ENCODE measurements at places on chromosomes 4 and X. TPM values are rescaled to one million over a fixed set of nuclear protein-coding genes. Genes with fewer than 3 reads are reported as not detected.
A peak's percentile ranks its signal among the peaks of the same experiment; 100 is the strongest.

GRCh38 chrX:24956828-24957227 is 58.9 kb downstream of the ARX start:
- DNase-seq = peak; percentile 17

Gene ETNPPL
- not detected for total RNA-seq

Gene CDX4
- total RNA-seq = not detected

Gene TLR1
- total RNA-seq = 3.2 TPM

DNA sequence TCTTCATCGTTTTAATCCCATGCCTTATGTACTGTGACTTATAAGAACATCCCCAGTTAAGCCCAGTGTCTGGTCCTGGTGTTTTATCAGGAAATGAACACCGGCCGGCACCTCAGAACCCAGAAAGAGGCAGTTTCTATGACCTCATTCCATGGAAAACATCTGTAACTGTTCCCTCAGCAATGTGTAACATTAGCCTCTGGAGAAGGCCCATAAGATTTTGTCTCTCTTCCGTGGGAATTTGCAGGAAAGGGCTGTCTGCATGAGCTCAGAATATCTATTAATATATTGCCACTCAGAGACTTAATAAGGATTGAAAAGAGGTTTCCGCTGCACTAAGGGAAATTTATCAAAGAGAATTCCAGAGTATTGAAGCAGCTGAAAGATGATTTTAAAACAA is 3.1 kb upstream of the TCEANC start:
- peak; percentile 54 for DNase-seq

- no peak for DNase-seq
Measured at GRCh38 chrX:56314334-56314733, 82.2 kb downstream of the KLF8 start.

Gene NAP1L3
- 12.4 TPM for total RNA-seq

DNA sequence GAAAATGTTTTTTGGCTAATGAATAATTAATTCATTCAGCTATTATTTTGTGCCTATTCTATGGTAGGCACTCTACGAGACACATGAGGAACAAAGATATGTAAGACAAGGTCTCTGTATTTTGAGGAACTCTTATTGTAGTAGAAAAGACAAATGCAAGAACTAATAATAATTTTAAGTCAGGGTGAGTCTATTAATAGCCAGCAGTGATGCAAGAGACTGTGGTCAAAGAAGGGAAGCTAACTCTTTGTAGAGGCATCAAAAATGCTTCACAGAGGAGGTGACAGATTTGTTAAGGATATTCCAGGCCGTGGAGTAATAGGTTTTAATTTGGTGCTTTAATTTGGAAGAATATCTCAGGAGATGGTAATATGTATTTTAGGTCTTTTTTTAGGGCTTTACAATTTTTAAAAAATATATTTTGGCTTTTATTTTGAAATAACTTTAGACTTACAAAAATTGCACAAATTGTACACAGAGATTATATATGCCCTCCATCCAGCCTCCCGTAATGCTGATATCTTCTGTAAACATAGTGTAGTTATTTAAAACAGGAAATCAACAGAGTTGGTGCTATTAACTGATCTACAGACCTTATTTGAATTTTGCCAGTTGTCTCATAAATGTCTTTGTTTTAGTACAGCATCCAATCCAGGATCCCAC is 48.1 kb downstream of the DCLK2 start:
- peak; percentile 70 for DNase-seq

DNA sequence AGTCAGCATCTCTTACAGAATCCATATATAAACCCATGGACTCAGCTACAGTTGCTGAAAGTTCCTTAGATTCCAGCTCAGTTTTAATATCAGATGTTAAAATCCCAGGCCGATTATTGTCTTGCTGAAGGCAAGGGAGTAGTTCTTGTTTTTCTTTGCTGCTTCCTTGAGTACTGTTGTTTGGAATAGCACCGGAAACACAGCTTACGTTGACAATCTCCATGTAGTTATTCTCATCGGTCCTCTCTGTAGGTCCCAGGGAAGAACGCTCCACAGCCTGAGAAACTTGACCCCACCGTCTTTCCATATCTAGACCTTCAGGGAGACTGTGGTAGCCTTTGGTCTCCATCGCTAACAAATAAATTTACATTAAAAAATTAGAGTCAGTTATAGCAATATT is 5.7 kb downstream of the NR3C2 start:
- no peak for DNase-seq

GRCh38 chr4:139170932-139171331 is 6.1 kb downstream of the ELF2 start:
- no peak for DNase-seq

GRCh38 chr4:80422727-80423404 is 87.3 kb downstream of the CFAP299 start:
- DNase-seq = no peak

Gene F8A3
- 0.72 TPM for total RNA-seq

GRCh38 chr4:24489870-24490269 is 94.5 kb downstream of the DHX15 start:
- DNase-seq = peak; percentile 53

- peak; percentile 32 for DNase-seq
Measured at GRCh38 chrX:31227250-31227649, 155.4 kb upstream of the FTHL17 start.

DNA sequence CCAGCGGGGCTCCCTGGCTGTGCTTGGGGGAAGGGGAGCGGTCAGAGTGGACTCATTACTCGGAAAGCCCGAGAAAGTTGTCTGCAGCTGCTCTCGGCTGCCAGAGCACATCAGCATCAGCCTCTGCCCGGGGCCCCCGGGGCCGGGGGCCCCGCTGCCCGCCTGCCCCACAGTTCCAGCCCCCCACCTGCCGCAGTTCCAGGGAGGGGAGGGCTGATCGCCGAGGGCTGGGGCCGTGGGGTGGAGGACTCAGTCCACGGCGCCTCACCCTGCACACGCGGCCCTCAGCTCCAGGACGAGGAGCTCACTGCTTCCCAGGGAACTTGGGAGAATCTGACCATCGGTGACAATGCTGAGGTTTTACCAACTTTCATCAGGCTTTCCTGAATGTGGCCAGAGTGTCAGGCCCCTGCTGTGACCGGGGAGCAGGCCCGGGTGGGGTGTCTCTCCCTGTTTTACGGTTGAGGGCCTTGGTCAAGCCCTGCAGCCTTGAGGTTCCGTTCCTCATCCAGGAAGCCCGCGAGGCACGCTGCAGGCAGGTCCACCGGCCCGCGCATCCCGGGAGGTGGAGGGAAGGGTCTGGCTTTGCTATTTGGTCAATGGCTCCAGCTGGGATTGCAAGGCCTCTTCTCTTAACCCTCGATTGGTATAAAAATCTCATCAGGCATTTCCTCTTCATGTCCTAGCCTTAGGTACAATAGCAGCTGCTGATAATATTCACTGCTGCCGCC is 57.2 kb downstream of the CPZ start:
- no peak for DNase-seq

- DNase-seq = peak; percentile 46
Measured at GRCh38 chrX:129360175-129360574, 163.1 kb downstream of the SMARCA1 start.

- no peak for DNase-seq
Measured at GRCh38 chrX:13029637-13029886, 14.9 kb downstream of the FAM9C start.

DNA sequence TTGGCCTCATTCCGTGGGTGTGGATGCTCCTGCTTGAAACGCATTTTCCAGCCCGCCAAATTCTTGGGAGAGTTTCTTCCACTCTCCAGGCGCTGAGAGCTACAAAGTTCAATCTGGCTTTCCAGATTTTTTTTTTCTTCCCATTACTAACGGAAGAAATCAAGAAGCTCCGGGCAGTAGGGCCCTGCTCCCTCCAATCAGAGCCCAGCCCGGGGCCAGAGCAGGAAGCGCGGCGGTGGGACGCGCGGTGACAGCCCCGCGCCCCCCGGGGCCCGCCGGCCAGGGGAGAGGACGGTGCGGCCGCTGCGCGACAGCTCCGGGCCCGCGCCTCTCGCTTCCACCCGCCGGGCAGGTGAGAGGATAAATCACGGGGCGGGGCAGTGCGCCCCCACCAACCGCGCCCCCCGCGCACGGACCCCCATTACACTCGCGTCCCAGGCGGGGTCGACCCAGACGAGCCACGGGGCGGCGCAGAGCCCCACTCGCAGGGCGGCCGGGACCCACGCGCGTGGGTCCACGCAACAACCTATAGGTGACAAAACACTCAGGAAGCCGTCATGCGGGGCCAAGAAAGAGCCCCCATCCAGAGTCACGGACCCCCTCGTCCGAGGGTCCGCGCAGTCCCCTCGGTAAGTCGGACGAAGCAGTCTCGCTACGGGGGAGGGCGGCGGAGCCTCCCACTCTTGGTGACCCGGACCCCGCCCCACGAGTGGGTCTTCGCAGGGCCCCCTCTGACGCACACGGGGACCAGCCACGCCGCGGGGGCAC is 868 bp downstream of the AFAP1 start:
- DNase-seq = peak; percentile 70

- DNase-seq = no peak
Measured at GRCh38 chrX:19790829-19791228, 96.6 kb downstream of the SH3KBP1 start.

Gene LETM1
- 51.1 TPM for total RNA-seq

Gene GPC3
- 16.4 TPM for total RNA-seq

- no peak for DNase-seq
Measured at GRCh38 chr4:81754169-81754568, 282.5 kb upstream of the RASGEF1B start.

- no peak for DNase-seq
Measured at GRCh38 chr4:24845132-24845531, 49.8 kb downstream of the SOD3 start.

Gene CORIN
- total RNA-seq = under 0.01 TPM

Gene ZNF674
- 5.2 TPM for total RNA-seq

DNA sequence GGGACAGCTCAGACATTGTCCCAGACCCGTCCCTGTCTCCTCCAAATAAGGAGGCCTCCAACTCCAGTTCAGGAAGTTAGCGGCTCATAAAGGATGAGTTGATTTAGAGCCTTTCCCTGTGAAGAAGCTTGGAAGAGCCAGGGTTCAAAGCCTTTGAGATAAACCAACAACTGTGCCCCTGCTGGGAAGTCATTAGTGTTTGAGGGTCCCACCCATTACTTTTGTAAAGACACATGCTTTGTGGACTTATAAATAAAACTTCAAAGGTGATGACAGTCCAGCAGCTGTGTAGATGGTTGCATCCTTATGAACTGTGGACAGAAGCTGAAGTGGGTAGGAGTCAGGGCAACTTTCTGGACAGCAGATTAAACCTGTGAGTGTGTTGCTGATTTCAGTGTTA is 86.0 kb upstream of the PGRMC2 start:
- no peak for DNase-seq

- no peak for DNase-seq
Measured at GRCh38 chr4:175405961-175406360, 406.1 kb downstream of the GPM6A start.

Gene CSAG2
- total RNA-seq = not detected

GRCh38 chr4:151581570-151581969 is 172.6 kb downstream of the FHIP1A start:
- DNase-seq = no peak

GRCh38 chr4:64477127-64477526 is 67.9 kb upstream of the TECRL start:
- no peak for DNase-seq

Gene PDCL2
- total RNA-seq = not detected

GRCh38 chrX:128439159-128439558 is 387.0 kb upstream of the ACTRT1 start:
- no peak for DNase-seq

GRCh38 chr4:66123831-66124413 is 453.6 kb upstream of the EPHA5 start:
- no peak for DNase-seq

DNA sequence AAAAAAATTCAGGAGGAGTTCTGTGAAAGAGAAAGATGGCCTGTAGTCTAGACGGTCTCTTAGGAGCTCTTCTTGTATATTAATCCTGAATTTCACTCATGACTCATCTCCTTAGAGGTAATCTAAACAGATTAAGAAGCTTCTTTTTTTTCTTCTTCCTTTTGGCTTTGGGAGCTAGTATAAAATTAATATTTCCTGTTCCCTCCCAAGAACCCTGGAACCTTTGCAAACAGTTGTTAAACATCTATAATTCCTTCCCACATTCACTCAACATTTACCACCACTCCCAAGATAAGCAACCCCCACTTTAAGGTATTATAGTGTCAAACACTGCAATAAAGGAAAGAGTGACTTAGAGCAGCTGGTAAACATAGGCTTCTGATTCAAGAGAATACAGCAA is 146.4 kb upstream of the EDNRA start:
- DNase-seq = peak; percentile 80

- no peak for DNase-seq
Measured at GRCh38 chrX:111483135-111483534, 28.3 kb upstream of the SERTM2 start.

Gene CXorf51A
- total RNA-seq = not detected

DNA sequence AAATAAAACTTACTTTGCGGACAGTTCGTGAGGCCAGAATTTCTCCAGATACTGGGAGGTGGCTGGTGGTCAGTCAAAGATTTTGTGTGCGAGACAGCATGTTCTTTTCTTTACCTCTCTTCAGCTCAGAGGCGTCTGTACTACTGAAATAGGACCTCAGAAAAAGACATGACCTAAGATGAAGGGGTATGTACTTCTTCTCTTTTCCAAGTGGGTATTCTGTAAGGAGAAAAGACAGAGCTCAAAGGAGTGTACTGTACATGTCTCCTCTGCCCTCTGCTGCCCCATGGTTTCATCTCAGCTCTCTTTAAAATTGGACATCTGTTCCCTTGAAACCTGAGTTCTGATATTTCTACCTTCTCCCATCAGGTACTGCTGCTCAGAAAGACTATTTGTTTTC is 38.1 kb downstream of the SEPTIN11 start:
- DNase-seq = no peak

Gene RASGEF1B
- total RNA-seq = 2.0 TPM

DNA sequence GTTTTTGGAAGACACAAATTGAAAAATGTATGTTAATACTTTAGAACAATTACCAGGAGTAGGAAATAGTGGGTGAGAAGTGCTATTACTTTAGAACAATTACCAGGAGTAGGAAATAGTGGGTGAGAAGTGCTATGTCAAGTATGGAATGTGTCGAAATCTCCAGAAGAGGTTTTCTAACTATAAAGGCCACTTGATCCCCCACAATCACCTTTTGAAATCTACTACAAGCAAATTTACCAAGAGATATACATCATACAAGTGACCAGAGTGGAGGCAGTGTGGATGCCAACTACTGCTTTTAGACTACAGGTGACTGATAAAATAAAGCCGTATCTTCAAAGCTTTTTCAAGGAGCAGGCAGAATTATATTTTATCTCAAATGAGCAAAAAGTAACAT is 43.1 kb downstream of the MAB21L2 start:
- no peak for DNase-seq
